ENCODE measurements at places on chromosomes 6 and 20.

- peak; percentile 53 for DNase-seq
These were observed 83.6 kb downstream of the SMOC2 start for GRCh38 chr6:168524571-168525001.

DNA sequence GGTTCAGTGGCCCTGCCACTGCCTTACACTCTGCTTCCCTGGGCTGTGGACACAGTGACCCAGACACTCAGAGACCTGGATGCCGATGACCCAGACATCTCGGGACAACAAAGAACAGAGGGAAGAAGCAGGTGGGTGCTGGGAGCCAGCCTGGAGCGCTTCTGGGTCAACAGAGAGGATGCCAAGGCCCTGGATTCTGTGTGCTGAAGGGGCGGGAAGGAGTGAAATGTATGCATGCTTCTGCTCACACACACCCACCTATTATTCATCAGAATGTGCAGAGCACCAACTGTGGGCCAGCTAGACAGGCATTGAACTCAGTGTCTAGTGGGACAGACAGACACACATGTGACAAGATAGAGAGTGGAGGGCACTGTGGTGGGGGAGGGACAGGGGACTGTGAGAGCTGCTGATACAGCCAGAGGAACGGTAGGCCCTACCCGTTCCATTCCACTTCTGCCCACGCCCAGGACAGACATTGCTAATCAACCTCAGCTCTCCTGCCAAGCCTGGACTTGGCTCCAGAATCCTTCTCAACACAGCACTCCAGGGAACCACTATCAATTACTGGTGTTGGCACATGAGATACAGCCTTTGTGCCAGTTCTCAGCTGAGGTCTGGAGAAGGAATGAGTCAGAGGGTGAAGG, 20.2 kb downstream of the KCNK15 start:
- no peak for DNase-seq

- no peak for DNase-seq
These were observed 22.5 kb upstream of the C6orf58 start for GRCh38 chr6:127554435-127555006.

- no peak for DNase-seq
These were observed 87.6 kb downstream of the MYLK4 start for GRCh38 chr6:2663123-2663522.

- DNase-seq: no peak
These were observed 287.3 kb downstream of the ZNF217 start for GRCh38 chr20:53306192-53306805.

- no peak for DNase-seq
These were observed 1.0 kb downstream of the ARMH2 start for GRCh38 chr6:24797596-24798216.

DNA sequence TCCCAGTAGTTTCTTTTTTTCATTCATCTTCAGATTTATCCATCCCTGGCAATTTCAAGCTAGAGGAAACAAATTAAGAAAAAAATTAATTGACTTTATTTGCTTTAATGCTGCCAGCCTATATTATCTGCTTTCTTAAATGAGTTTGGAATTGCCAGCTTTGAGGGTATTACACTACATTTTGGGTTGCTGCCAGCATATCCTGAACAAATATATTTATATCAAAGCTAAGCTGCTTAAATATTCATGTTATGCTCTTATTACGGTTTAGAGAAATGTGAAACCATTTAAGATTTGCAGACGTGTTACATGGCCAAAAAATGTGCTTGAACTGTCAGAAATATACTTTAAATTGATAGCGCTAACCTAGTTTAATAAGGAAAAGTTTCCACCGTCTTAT, 59.7 kb downstream of the GRIK2 start:
- DNase-seq: no peak

DNA sequence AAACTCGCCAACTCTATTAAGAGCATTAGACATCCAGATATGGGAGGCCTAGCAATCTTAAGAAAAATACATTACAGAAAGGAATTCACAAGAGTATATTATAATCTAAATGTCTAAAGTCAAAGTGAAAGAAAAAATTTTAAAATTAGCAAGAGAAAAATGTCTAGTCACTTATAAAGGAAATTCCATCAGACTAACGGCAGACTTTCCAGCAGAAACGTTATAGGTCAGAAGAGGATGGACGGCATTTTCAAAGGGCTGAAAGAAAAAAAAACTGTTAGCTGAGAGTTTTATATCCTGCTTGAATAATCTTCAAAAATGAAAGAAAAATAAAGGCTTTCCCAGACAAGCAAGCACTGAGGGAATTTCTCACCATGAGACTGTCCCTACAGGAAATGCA, 269.0 kb downstream of the HDGFL1 start:
- no peak for DNase-seq

GRCh38 chr6:128310451-128310850, 209.9 kb downstream of the PTPRK start:
- DNase-seq: no peak

GRCh38 chr6:90131614-90132423, 164.8 kb downstream of the BACH2 start:
- DNase-seq: no peak

DNA sequence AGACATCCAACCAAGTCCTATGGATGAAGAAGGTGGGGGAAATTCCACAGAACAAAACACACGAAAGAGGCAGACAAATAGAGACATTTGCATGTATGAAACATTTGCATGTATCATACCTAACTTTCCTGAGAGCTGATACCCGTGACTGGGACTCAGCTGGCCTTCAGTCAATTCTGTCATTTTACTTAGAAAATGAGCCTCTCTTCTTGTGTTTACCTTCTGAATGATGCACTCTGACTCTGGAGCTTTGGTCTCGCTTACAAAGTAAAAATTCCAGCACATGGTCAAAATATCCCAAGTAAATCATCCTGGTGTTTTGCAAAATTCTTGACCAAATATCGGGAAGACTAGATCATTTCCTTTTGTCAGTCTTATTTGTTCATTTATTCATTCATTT, 46.9 kb downstream of the MMUT start:
- DNase-seq: no peak

GRCh38 chr6:113782636-113783035, 74.5 kb upstream of the MARCKS start:
- no peak for DNase-seq

DNA sequence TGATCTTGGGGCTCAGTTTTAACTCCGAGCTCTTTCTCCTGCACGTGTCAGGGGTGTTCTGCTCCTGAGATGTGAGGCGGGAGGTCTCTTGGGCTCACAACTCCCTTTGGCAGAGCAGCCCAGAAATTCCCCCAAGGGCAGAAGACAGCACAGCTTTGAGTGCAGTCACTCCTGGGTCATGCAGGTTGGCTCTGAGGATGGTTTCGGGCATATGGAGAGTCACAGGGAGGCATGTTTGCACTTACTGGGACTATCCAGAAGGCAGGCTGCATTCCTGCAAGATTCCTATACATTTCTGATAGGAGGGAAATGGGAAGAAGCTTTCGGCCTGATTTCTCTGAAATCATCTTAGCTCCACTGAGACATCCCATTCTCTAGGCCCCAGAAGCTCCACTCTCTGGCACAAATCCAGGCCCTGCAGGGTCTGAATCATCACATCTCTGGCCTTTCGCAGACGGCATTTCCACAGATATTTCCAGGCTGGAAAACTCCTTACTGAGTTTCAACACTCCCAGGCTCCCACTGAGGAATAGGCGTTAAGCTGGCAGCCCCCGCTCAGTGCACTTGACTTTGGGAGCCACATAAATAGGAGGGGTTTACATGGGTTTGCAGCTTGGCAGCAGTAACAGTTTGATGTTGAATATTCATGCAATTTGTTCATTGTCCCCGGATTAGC, 39.7 kb downstream of the AGPAT4 start:
- DNase-seq: no peak

GRCh38 chr6:141443668-141444289, 688.9 kb upstream of the GJE1 start:
- no peak for DNase-seq

DNA sequence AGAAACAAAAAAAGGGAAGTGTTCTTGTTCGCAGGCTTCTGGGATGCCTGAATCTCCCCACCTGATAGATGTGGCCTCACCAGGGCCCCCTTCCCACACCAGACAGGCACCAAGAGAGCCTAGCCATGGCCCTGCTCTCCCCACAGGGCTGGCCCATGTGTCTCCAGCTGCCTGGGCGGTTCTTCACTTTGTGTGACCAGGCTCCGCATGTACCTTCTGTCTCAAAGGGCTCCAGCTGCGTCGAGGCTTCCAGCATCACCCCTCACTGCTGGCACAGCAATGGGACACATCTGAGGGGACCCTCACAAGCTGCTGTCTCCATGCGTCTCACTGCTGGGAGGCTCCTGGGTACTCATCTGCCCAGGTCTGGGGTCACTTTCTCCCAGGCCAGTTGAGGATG, 362.9 kb downstream of the ZFAND3 start:
- no peak for DNase-seq

GRCh38 chr20:11995805-11996567, 78.3 kb downstream of the BTBD3 start:
- no peak for DNase-seq

- DNase-seq: no peak
These were observed 523.9 kb downstream of the BMP2 start for GRCh38 chr20:7291323-7291943.

GRCh38 chr6:127748290-127748689, 152.6 kb downstream of the THEMIS start:
- no peak for DNase-seq

GRCh38 chr6:107894809-107895396, 63.1 kb downstream of the SEC63 start:
- DNase-seq: no peak

- DNase-seq: no peak
These were observed 71.3 kb upstream of the STXBP5 start for GRCh38 chr6:147132889-147133288.

DNA sequence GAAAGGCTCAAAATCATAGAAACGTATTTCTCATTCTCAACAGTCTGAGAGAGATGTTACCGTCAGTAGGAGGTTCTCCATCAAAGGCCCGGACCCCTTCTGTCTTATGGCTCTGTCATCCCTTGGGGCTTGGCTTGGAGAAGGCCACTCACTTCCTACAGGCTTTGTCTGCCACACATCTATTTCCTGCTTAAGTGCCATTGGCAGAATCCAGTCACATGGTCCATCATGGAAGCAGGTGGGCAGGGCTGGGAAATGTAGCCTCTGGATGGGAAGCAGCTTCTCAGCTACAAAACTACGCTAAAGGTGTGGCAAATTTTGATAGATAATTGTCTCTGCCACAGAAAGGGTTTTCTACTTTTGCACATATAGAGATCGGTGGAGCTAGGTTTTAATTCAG, 12.6 kb upstream of the ZFP64 start:
- no peak for DNase-seq

- no peak for DNase-seq
These were observed 1524.3 kb downstream of the HACE1 start for GRCh38 chr6:103335412-103335811.

GRCh38 chr6:121590438-121590837, 155.0 kb downstream of the GJA1 start:
- DNase-seq: no peak

DNA sequence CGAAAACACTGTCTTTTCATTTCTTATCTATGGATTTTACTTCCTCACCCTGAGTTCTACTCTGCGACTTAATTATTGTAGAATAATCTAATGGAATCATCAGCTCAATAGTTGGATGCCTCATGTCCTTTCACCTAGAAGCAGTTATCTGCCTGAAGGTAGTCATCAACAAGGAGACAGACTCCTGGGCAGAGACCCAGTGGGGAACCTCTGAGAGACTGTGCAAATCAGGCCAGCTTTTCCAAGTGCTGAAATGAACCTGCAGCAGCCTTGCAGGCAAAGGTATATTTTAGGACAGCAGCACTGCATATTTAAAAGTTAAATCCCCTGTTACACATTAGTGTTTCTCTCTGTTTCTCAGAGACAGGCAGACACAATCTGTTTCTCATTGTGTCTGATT, 99.7 kb upstream of the STMND1 start:
- no peak for DNase-seq

GRCh38 chr6:87588756-87589407, 905 bp downstream of the RARS2 start:
- DNase-seq: no peak

- no peak for DNase-seq
These were observed 3.6 kb downstream of the HLA-DMB start for GRCh38 chr6:32937230-32937633.

- no peak for DNase-seq
These were observed 59.5 kb downstream of the LYRM4 start for GRCh38 chr6:5201271-5201670.

GRCh38 chr6:144334150-144334708, 49.1 kb downstream of the UTRN start:
- no peak for DNase-seq

- DNase-seq: no peak
These were observed 20.8 kb downstream of the C20orf173 start for GRCh38 chr20:35508493-35509218.

- no peak for DNase-seq
These were observed 21.8 kb downstream of the CAPN11 start for GRCh38 chr6:44180406-44180805.

- no peak for DNase-seq
These were observed 115.9 kb upstream of the F13A1 start for GRCh38 chr6:6436366-6436765.

DNA sequence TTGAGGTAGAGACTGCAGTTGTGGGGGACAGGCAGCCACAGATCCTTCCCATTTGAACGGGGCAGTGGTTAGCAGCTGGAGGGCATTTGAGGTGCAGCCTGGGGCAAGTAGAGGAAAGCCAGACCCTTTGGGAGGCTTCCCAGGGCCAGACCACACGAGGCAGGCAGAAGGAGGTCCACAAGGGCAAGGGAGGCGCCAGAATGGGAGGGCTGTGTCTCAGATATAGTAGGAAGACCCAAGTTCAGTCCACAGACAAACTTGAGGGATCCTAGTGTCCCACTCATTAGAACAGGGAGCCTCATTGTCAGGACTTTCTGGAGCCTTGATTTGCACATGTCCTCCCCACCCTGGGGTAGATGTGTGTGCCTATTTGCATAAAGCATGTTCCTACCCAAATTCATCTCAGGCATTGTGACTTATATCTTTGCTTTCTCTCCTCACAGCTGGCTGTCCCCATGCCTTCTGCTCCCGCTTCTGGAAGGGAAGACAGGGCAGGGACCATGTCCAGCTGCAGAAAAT, 166.0 kb downstream of the VEGFA start:
- no peak for DNase-seq

DNA sequence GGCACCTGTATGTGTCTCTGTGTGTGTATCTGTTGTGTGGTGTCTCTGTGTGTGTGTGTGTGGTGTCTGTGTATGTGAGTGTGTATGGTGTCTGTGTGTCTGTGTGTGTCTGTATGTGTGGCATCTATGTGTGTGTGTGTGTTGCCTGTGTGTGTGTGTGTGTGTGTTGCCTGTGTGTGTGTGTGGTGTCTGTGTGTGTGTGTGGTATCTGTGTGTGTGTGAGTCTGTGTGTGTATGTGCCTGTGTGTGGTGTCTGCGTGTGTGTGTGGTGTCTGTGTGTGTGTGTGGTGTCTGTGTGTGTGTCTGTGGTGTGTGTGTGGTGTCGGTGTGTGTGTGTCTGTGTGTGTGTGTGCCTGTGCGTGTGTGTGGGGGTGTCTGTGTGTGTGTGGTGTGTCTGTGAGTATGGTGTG, 31.7 kb upstream of the VEGFA start:
- no peak for DNase-seq

GRCh38 chr20:18721551-18722115, 92.0 kb upstream of the SCP2D1 start:
- DNase-seq: no peak

- no peak for DNase-seq
These were observed 4.1 kb upstream of the TPD52L1 start for GRCh38 chr6:125149256-125150144.

- DNase-seq: no peak
These were observed 49.0 kb downstream of the RIPOR3 start for GRCh38 chr20:50642288-50642803.

All from Right ventricle myocardium inferior (tissue), 1 donor.